ENCODE measurements at places on chromosomes 13 and 19. TPM values are rescaled to one million over a fixed set of nuclear protein-coding genes. Genes with fewer than 3 reads are reported as not detected.

DNA sequence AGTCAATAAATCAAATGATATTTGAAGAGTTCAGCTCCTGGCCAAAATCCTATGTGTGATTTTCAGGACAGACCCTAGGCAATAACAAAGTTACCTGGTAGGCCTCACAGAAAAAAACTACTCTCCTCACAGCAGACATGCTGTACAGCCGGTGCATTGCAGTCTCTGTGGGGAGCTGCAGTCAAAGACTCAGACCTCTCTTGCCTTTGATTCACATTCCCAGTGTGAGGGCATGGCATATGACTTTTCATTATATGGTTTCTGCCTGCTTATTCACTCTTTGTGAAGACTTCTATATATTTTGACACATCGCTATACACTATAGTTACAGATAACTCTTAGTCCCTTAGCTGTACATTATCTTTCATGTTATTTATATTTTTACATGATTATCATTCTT lies 2684.3 kb upstream of the PCDH20 start:
- no peak for DNase-seq

ONECUT3 gene
- 0.09 TPM for total RNA-seq

NMRK2 gene
- 1.1 TPM for total RNA-seq

DNA sequence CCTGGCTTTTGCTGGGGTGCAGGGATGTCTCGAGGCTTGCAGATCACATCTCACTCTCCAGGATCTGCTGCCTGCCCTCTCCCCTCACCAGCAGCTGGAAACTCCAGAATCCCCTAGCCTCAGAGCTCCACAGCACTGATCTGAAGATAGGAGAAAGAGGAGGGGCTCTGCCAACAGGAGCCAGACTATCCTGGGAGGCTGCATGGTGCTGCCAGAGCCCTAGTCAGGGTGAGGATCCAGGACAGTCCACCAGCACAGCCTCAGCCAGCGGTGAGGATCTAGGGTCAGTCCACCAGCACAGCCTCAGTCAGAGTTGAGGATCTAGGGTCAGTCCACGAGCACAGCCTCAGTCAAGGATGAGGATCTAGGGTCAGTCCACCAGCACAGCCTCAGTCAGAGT lies 65.2 kb downstream of the RAB20 start:
- no peak for DNase-seq

GRCh38 chr13:79079351-79079839 lies 326.7 kb downstream of the RBM26 start:
- no peak for DNase-seq

All from neural progenitor cell (in vitro differentiated cells).